GM04503 (cell line): ENCODE measurements at places on chromosomes 3 and 15.
A peak's percentile ranks its signal among the peaks of the same experiment; 100 is the strongest.

- no peak for DNase-seq
Observed at GRCh38 chr3:94416768-94417167, 353.9 kb downstream of the NSUN3 start.

- DNase-seq, result no peak
Observed at GRCh38 chr3:71907996-71908395, 123.0 kb upstream of the PROK2 start.

DNA sequence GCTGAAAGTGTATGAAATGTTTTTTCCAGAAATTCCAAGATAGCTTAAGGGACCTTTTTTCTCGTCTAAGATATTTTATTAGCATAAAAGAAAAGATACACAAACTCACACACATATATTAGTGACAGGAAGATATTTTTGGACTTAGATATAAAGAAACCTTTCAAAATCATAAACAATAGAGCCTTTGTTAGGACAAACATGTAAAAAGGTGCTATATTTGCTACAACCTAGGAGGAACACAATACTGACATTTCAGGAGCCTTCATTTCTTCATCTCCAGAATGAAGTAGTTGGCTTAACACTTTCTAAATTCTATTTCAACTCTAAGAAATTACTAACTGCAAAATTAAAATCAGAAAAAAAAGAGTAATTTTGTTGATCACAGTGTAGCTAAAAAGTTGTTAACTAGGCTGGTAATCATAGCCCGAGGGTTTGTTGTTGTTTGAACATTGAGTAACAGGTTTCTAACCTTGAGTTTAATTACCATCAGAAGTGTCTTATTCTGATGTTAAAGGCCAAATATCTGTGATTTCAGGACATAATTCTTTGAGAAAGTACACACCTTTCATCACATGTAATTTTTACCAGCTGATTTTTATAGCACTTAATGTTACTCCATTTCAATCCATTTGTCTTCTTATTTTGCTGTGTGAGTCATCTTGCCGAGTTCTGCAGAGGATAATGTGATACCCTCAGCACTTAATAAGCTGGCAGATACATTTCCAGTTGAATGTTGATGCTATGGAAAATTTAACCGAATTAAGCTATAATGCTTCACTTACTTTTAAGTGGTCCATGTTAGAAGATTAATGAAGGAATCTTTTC, 97.3 kb downstream of the MBNL1 start:
- no peak for DNase-seq

GRCh38 chr3:42412526-42413155, 2.2 kb upstream of the LYZL4 start:
- no peak for DNase-seq

- DNase-seq, result no peak
Observed at GRCh38 chr3:58416191-58416590, 17.4 kb downstream of the PDHB start.

- no peak for DNase-seq
Observed at GRCh38 chr15:66838671-66839239, 136.7 kb downstream of the SMAD6 start.

- DNase-seq, result no peak
Observed at GRCh38 chr3:152511904-152512303, 243.2 kb downstream of the MBNL1 start.

DNA sequence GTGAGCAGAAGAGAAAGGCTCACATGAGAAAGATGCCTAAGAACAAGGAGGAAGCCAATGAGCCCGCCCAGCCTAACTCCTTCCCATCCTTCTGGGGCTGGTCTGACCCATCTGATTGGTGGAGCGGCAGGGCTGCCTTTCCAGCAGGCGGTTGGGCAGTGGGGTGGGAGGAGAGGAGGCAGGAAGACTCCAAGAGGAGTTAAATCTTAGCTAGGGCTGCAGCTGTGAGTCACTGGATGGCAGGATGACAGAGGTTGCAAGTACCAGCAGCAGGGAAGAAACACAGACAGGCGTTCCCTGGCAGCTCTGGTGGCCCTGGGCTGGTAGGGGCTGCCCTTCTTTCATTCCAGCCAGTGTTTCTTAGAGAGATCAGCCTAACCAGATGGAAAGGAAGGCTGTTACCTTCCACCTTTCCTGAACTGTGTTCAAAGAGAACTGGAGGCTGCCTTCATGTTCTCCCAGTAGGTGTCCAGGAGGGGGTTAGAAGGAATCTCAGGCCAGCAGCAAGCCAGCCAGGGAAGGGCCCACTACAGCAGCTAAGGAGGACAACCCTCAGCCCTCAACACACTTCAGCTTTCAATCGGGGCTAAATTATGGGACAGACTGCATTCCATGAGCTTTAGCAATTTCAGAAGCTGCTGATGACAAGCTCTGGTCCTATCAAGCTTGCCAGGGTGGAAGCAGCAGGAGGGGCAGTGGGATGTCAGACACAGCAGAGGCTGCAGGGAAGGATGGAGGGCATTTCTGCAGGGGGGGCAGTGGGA, 50.3 kb downstream of the CHSY1 start:
- DNase-seq, result peak; percentile 97

- no peak for DNase-seq
Observed at GRCh38 chr15:95520511-95520910, 810.0 kb upstream of the NR2F2 start.

GRCh38 chr15:35874260-35874905, 328.4 kb upstream of the DPH6 start:
- DNase-seq, result peak; percentile 45

DNA sequence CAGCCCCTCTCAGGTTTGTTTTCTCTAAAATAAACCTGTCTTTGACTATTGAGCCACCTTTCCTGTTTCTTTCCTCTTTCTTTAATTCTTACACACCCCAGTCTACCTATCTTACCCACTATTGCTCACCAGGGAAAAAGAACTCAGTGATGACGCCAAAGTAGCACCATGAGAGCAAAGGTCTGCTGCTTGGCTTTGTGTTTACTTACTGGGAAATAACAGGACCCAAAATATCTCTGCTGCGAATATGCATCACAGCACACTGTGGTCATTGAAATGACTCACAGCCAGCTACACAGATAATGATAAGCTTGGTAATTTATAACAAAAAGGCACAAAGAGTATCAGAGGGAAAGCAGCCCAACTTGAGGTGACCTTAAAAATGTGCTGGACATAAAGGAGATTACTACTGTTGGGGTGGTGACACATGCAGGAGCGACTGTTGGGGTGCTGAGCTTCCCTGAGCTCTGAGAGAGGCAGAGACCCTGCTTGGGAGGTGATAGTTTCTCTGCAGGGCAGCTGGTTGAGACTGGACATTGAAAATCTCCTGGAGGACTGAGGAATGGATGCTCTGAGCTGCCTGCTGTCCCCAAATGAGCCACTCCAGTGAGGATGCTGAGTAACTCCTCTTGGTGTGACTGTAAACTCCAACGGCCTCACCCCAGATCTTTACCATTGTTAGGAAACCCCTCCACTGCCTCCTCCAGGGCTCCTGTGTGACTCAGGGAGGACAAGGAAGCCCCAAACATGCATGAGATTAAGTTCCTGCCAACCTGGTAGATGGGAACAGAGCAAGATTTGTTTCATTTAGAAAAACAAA, 14.5 kb downstream of the EFCAB12 start:
- peak; percentile 39 for DNase-seq

DNA sequence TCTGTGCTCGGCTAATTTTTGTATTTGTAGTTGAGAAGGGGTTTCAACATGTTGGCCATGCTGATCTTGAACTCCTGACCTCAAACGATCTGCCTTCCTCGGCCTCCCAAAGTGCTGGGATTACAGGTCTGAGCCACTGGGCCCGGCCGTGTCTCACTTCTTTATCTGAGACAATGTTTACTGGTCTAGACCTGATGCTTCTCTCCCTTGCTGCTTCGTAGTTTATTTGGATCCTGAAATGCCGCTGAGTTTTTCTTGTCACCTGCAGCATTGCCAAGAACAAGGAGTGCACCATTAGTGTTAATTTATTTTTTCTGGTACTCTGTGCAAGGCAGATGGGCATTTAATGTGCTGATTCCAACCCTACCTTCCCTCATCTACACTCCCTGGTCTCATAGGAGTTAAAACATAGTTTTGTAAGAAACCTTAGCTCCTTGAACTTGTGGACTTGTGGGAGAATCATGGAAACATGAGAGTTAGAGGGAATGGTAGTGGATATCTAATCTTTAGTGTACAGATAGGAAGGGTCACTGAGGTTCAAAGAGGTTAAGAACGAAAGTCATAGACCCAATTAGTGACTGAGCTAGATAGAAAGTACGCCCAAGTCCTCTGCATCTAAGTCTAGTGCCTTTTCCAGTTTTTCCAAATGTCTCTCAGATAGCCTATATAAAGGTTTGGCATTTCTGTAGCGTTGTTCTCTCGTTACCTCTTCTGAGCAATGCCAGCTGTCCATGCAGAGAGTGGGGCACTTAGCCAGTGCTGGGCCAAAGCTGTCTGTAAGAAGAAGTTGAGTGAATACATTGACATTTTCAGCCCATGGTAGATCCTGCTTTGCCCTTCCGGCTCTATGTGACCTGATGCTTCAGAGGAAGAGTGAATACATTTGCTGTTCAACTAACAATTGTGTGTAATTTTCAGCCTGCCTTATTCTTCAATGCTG, 244.1 kb downstream of the LPP start:
- DNase-seq, result no peak

DNA sequence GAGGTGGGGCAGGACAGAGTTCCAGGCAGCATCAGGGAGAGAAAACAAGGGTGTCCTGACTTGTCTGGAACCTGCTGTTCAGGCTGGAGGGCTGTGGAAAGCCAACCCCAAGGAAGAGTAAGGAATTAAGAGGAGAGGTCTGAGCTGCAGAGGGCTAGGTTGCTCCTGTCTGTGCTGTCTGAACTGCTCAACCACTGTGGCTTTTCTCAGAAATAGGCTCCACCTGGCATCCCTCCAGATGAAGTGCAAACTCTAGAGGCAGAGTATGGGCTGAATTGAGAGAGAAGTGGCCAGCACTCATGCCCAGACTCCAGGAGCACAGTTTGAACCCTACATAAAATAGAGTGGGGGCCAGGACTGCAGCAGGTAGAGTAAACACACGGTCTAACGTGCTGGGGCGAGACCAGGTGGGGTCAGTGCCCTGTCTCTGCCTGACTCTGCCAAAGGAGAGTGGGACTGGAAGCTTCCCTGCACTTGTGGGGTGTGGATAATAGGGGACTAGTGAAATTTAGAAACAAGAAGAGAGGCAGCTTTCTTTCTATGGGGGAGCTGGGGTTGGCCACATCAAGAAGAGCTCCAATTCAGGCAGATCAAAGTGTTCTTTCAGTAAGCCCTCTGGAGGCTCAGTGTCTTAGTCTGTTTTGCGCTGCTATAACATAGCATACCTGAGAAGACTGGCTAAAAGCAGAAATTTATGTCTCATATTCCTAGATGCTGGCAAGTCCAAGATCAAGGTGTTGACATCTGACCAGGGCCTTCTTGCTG, 28.0 kb upstream of the MNS1 start:
- no peak for DNase-seq

GRCh38 chr15:91129436-91129835, 29.4 kb downstream of the SV2B start:
- DNase-seq, result no peak

GRCh38 chr3:146818866-146819265, 213.7 kb upstream of the PLSCR5 start:
- no peak for DNase-seq

- no peak for DNase-seq
Observed at GRCh38 chr3:178129109-178129508, 407.1 kb upstream of the KCNMB2 start.

DNA sequence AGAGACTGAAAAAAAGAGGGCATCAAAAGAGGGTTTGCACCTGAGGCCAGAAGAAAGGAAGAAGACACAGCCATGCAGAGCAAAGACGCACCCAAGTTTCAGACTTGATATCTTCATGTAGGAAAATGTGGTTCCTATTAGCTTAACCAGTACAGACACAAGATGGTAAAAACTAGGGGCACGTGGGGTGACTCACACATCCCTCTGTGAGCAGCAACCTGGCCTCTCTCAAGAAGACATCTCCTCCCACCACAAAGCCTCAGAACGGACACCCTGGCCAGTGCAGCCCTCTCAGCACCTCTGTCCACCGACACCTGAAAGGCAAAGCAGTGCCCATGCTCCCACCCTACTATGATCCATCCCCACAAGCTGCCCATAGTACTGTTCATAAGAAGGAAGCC, 33.3 kb downstream of the GLB1 start:
- DNase-seq, result peak; percentile 15

- DNase-seq, result no peak
Observed at GRCh38 chr15:33822479-33822878, 145.8 kb upstream of the CHRM5 start.

- no peak for DNase-seq
Observed at GRCh38 chr3:194277104-194277785, 73.9 kb downstream of the CPN2 start.

GRCh38 chr15:89768071-89768500, 8.0 kb upstream of the MESP2 start:
- DNase-seq, result peak; percentile 31

DNA sequence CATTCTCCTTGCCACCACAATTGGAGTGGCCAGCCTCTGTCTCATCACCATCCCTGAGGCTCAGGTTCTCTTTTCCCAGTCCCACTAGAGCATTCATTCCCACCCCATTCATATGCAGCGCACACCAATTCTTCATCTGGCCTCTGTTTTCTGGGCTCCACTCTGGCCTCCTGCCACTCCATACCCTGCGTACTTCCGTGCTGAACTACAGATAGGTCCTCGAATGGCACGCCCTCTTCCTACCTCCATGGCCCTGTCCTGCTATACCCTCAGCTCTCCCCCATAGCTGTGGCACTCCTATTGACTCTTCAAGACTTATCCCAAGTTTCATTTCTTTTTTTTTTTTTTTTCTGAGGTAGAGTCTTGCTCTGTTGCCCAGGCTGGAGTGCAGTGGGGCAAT, 25.9 kb downstream of the PAQR5 start:
- DNase-seq, result no peak

DNA sequence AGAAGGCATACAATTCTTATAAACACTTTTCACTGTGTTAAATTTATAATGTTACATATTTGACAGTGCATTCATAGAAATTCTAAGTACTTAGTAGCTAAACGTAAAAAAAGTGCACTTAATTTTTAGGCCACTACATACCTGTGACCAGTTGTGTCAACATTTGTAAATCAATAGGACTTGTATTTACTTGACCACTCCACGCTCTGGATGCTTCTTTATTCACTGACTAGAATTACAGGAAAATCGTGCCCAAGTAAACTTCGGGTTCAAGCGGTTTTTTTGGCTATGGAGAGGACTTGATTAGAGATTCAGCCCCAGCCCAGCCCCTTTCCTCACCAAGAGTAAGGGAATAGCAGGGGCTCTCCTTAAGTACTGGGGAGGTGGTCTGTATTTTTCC, 21.8 kb downstream of the WDR53 start:
- DNase-seq, result no peak

GRCh38 chr3:46094506-46094905, 67.2 kb upstream of the XCR1 start:
- DNase-seq, result no peak

DNA sequence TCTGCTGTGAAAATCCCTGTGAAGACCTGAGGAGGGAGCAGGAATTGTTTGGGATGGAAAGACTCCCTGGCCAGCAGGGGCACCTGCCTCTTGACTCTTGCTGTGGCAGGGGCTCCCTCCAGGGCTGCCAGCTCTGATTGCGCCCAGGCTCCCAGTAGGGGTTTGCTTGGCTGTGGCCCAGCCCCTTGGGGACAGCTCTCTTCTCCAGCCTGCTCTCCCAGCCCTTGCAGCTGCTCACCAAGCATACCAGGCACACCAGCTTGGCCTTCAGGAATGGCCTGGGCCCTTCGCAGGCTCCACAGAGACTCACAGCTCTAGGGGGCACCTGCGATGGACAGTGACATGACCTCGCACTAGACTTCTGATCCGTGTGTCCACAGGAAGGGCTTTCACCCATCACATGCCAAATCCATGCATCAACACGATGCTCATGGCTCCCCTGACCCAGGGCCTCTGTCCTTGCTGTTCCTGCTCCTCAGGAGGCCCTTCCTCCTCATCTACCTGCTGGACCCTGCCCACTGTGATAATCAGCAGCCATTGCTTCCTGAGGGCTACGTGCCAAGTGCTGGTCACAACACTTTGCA, 61.8 kb downstream of the SCN5A start:
- no peak for DNase-seq
